Stimulated activated CD4-positive, alpha-beta T cell treated with anti-CD3 and anti-CD28 coated beads, Interleukin-1b, Interleukin-23, amount 100 ng/mL, for 1 hour (primary cell): ENCODE measurements at places on chromosomes 5 and 9.

DNA sequence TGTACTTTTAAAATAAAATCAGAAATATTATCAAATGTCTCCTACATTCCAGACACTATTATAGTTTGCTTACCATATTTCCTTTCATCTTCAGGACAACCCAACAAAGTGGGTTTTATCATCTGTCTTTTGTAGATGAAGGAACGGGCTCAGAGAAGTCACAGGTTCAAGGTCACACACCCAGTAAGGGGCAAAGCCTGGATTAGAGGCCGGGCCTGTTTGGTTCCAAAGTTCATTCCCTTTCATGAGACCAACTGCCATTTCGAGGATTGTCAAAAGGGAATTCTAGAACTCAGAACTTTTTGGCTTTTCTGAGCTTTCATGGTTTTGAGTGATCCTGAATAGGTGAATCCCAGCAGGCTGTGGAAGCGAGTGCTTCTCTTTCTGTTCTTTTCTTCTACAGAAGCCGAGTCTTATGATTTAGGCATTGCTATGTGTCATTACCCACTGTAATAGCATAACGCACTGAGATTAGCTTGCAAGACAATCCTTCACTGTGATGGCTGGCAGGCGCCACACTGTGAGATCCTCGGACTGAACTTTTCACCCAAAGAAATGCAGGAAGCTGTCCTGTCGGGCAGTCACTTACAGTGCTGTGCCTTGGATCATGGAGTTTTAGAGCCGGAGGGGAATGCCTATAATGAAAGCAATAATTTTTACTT lies 43.8 kb upstream of the ANKH start:
- DNase-seq: no peak

DNA sequence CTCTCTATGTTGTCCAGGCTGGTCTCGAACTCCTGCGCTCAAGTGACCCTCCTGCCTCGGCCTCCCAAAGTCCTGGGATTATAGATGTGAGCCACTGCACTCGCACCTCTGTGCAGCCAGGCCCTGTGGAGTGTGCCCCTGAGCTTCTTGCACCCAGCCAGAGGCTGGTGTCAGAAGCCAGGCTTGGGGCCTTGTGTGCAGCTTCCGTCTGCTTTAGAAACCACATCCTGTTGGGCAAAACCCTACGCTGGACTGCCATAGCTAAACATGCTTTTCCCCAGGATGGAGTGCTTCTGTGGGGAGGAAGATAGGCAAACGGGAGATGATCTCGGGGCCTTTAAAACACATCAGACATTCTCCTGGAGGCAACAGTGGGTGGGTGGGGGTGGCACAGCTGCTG lies 40.1 kb downstream of the PRRT1B start:
- DNase-seq: no peak

GRCh38 chr5:105751908-105752307 lies 1918.8 kb downstream of the EFNA5 start:
- DNase-seq: no peak

GRCh38 chr5:178780581-178781498 lies 50.4 kb upstream of the ZNF354A start:
- DNase-seq: no peak

GRCh38 chr9:126412905-126413304 lies 86.3 kb downstream of the MVB12B start:
- no peak for DNase-seq

DNA sequence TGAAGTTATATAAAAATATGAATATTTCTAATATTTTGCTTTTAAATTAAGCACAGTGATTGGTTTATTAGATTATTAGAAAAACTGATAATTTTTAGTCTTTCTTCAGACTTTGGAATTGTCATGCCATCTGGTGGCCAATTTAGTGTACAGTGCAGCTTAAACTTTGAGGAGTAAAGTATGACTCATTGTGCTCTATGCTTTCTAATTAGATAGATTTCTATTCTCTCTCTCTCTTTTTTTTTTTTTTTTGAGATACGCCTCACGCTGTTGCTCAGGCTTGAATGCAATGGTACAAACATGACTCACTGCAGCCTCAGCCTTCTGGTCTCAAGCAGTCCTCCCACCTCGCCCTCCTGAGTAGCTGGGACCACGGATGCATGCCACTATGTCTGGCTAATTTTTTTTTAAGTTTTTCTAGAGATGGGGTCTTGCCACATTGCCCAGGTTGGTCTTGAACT lies 42.1 kb upstream of the GPR21 start:
- DNase-seq: peak; percentile 0

DNA sequence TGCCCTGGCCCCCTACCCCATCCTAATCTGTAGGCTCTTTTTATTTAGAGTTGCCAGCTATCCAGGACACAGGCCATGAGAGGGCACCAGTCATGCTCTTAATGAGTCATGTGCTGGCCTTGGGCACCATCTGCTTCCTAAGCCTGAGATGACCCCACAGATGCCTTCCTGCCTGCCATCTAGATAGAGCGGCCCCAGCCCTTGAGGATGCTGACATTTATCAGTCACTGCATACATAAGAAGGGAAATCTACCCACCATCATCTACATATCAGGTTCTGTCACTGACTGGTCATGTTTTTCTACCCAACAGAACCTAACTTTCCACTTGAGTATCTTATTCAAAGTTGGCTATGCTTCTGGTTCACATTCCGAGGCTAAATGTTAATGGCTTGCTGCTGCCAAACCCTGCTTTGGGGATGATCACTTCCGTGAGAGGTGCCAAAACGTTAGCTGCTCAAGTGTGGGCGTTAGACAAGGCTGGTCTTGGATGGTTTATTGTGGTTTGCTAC lies 49.9 kb upstream of the TTC23L start:
- no peak for DNase-seq

DNA sequence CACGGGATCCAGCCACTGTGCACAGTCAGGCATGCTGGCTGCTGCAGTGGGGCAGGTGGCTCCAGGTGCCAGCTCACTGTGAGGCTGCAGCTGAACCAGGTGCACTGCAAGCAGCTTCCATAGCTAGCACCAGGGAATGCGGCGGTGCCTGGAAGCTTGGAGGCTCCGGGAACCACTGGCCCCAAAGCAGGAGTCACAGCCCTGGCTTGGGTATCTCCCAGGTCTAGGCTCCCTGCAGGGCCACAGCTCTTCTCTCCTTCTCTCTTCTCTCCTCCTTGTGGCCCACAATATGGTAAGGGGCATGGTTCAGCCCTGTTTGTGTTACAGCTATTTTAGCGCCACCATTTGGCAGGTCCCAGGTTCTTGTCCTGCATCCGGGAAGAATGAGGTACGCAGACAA lies 6.7 kb upstream of the MTMR12 start:
- no peak for DNase-seq

DNA sequence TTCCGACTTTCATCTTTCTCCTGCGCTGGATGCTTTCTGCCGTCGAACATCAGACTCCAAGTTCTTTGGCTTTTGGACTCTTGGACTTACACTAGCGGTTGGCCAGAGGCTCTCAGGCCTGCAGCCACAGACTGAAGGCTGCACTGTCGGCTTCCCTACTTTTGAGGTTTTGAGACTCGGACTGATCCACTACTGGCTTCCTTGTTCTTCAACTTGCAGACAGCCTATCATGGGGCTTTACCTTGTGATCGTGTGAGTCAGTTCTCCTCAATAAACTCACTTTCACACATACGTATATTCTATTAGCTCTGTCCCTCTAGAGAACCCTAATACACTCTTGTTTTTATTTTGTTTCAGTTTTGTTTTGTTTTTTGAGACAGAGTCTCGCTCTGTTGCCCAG lies 10.3 kb downstream of the FKBP15 start:
- no peak for DNase-seq

GRCh38 chr5:98205691-98206461 lies 567.6 kb upstream of the RGMB start:
- DNase-seq: no peak

DNA sequence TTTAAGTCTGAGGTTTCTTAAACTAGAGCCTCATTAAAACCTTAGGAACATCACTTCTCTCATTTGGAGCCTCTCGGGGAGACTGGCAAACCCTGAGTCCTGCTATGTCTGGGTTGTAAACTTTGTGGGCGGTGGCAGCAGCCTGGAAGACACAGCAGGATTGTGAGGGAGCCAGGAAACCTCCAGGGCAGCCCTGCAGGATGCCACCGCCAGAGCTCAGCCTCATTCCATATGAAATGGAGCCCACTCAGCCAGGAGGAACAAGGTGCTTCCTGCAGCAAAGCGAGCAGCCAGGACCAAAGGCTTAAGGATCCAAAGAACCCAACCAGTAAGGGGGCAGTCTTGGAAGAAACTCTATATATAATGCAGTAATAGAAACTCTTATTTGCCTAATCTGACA lies 37.9 kb upstream of the IDNK start:
- DNase-seq: no peak

- DNase-seq: no peak
These were observed 13.6 kb downstream of the TIMD4 start for GRCh38 chr5:156949424-156949823.

GRCh38 chr9:98370300-98370975 lies 115.0 kb upstream of the TBC1D2 start:
- no peak for DNase-seq

GRCh38 chr9:972501-973294 lies 3.8 kb upstream of the DMRT3 start:
- no peak for DNase-seq

DNA sequence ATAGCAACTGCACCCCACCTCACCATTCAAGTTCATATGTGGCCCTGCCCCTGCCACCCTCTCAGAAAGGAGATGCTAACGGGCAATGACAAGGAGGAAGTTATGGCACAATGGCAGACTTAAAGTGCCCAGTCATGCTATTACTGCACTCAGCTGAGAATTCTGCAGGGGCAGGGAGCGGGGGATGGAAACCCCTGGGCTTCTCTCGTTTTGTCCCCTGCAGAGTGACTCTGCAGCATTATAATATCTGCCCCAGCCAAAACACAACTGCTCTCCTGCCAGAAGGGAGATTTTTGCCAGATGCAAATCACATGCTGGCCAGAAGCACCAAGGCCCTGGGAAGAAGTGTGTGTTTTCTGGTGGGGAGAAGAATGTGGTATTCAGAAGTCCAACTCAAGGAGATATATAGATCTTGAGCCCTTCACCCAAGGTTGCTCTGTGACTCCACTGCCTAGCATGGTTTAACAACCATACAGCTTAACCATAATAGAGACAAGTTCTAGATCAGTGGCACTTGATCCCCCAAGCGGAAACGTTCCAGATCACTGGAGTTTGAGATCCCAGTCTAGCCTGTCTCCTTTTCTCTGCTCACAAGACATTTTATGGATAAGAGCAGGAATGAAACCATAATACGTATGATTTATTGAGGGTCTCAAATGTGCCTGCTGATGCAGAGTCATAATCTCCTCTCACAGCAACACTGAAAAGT lies 207.0 kb upstream of the MAP3K1 start:
- no peak for DNase-seq

DNA sequence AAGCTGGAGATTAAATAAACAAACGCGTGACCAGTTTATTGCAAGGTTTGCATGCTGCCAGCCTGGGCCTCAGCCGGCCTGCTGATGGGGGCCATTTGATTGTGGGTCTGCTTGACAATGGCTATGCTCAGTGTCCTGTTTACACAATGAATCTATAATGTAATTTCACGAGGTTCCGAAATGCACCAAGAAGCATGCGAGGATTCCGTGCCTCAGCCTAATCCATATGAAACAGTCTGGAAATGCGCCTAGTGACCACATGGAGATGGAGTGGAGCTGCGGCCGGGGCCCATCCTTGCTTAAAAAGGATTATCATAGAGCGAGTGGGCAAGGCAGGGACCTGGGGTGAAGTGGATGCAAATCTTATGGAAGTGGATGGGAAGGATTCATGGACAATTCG lies 382.4 kb downstream of the CDK5RAP2 start:
- DNase-seq: no peak

- no peak for DNase-seq
These were observed 9.9 kb upstream of the GRHPR start for GRCh38 chr9:37412431-37413151.

GRCh38 chr9:68995776-68996175 lies 18.1 kb downstream of the PRKACG start:
- DNase-seq: no peak

- no peak for DNase-seq
These were observed 552.8 kb downstream of the SEMA5A start for GRCh38 chr5:8993031-8993430.

GRCh38 chr5:43251754-43252153 lies 59.7 kb downstream of the NIM1K start:
- DNase-seq: no peak

- DNase-seq: no peak
These were observed 28.6 kb upstream of the CEP78 start for GRCh38 chr9:78207319-78207718.

DNA sequence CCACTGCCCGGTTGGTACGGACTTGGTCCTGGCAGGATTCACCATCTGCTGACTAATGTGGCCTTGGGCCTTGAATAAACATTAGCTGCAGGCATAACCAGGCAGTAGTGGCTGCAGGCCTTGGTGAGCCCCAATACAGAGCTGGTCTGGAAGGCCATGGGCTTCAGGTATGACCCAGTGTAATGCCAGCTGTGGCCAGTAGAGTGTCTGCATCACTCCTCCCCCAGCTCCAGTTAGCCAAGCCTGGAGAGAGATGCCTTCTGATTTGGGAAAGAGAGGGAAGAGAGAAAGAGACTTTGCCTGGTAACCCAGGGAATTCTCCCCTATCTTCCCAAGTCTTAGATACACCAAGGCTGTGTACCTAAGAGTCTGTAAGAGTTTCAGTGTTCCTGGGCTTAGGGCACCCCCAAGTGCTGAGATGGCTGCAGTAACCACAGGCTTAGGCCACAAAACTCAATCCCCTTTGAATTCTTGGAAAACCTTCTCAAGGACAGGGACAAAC lies 5.6 kb upstream of the C5 start:
- DNase-seq: no peak
